Spleen (tissue), 13 donors: ENCODE measurements at places on chromosomes 2 and 18.

DNA sequence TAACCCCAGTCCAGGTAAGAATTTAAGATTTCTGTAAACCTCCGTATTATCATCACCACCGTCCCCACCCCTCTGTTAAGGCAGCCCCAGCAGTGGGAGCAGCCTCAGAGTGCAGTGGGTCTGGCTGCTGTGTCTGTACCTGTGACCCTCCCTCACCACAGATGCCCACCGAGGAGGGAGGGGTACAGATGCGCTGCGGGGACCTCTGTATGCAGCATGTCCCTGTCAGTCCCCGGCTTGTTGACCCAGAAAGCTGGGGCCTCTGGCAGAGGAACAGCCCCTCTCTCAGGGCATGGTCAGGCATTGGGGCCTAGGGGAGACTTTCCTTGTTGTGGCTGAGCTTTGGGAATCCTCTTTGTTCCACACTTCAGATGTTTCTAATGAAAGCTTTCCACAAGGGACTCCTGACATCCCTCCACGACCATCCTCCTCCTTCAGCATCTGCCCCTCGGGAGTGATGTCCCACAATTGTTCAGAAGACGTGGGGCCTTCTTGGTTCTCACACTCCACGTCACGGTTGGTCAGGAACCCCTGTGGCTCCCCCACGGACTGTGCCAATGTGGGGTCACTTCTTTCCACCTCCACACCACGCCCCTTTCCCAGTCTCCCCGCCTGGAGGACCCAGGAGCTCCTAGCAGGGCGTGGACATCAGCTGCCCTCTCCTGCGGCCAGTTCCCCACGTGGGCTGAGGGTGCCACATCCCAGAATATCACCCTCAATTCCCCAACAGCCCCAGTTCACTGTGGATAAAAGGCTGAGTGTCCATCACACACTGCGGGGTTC, 384.2 kb upstream of the MYT1L start:
- no peak for DNase-seq

DNA sequence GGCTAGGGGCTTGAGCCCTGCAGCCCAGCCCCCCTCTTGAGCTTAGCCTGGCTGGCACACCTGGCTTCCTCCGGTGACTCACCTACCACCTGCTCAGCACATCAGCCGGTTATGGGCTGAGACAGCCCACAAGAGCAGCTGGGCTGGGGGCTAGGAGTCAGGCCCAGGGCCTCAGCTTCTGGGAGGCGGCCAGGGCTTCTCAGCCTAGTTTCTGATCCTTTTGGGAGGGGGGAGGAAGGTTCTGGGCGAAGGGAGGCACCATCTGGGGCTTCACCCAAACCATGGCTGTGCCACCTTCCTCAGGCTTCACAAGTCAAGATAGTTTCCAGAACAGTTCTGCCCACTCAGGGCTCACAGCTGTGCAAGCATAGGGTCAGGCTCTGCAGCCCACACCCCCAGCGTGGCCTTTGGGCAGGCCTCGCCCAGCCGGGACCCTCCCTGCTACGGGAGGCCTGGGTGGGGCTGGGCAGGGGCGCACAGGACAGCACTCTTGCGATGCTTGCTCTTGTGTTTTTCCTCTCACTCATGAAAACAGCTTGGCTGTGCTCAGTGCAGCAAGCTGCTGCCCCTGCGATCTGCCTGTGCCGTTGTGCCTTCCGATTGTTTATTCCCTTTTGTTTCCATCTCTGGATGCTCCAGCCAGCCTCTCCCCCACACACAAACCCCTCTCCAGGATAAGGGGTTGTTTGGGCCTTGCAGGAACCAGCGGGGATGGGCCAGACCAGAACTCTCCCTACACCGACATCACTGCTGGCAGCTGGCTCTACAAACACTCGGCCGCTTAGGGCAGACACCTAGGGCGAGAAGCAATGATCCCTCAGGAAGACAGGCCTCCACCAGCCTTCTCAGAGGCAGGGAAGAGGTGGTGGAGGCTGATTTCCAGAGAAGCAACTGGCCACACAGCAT, 26.1 kb upstream of the SEMA4C start:
- no peak for DNase-seq

- no peak for DNase-seq
Observed at GRCh38 chr2:10897956-10898355, 13.8 kb upstream of the KCNF1 start.

GRCh38 chr2:210663631-210664089, 107.3 kb downstream of the CPS1 start:
- DNase-seq: no peak

DNA sequence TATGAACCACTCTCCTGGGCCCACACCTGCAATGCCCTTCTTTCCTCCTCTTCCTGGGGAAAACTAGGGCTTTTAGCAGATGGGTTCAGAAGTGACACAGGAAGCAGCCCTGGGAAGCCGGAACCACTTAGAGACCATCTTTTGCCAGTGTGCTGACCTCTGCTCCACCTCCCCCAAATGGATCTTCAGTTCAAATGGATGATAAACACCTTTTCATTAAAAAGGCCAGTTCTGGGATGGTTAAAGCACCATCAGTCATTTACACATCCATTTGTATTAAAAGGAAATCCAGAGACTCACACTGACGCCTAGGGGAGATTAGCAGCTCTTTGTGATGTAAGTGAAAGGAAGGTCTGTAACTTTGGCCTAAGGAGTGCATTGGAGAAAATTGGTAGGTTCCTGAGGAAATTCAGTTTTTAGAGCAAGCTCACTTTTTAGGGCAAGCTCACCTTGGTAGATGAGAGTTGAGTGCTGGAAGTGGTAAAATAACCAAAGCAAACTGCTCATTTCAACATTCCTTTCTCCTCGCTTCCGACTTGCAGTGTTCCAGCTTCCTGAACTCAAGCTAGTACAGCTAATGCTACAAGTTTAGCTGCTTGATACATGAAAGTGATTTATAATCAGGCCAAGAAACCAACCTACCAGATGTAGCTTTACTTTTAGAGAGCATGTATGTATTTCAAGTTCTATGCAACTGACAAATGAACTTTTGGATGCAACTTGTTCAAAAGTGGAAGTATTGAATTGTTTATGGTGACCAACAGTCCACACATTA, 47.7 kb downstream of the ACTR2 start:
- no peak for DNase-seq

- DNase-seq: peak; percentile 79
Observed at GRCh38 chr2:60992985-60993392, 24.5 kb upstream of the PEX13 start.

DNA sequence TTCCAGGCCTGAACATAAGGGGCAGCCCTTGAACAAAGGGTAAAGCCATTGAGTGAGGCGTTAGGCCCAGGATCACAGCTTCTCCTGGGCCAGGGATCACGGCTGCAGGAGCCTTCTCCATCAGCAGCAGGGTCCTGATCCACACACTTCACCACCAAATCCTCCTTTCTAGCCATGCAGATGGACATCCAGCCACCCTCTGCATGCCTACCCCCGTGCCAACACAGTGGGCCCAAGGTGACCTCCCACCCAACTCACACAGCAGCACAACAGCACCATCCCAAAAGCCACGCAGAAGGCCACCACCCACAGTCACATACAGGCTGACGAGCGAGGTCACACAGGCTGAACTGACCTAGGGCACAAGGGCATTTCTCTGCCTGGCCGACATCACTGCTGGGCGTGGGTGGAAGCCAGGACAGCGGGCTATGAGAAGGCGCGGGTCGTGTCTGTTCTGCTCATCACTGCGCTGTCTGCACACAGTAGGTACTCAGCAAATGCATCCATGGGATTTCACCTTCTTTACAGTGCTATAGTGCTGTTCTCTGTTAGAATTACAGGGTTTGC, 31.2 kb downstream of the TFCP2L1 start:
- DNase-seq: peak; percentile 55

DNA sequence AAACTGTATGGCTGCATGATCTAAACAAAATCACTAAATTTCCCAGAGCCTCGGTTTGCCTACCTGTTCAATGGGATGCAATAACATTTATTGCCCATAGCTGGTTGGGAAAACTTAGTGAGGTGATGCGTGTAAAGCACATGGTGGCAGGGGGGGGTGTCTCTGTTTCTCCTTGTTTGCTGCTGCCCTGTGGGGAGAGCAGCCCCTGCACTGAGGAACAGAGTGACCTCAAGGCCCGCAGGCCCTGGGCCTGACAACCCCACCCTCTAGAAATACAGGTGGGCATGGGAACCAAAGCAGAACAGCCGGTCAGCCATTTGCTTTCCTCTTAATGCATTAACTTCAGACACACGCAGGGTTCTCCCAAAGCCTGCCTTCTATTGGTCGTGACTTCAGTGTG, 55.1 kb upstream of the SLC66A3 start:
- DNase-seq: no peak

DNA sequence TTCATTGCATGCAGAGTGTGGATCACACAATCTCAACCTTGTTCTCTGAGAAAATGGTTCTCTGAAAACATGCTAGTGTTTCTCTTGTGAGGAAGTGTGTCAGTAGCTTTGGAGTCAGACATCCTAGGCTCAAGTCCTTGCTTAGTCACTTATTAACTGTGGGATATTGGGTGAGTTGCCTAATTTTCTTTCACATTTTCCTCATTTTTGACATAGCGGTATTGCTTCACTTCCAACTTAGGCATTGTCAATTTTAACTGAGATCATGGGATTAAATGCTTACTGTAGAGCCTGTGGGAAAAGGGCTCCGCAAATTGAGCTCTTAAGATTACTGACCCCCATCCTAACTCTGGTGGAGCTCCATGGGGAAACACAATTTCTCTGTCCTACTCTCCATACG, 622.2 kb downstream of the CNTNAP5 start:
- DNase-seq: no peak

DNA sequence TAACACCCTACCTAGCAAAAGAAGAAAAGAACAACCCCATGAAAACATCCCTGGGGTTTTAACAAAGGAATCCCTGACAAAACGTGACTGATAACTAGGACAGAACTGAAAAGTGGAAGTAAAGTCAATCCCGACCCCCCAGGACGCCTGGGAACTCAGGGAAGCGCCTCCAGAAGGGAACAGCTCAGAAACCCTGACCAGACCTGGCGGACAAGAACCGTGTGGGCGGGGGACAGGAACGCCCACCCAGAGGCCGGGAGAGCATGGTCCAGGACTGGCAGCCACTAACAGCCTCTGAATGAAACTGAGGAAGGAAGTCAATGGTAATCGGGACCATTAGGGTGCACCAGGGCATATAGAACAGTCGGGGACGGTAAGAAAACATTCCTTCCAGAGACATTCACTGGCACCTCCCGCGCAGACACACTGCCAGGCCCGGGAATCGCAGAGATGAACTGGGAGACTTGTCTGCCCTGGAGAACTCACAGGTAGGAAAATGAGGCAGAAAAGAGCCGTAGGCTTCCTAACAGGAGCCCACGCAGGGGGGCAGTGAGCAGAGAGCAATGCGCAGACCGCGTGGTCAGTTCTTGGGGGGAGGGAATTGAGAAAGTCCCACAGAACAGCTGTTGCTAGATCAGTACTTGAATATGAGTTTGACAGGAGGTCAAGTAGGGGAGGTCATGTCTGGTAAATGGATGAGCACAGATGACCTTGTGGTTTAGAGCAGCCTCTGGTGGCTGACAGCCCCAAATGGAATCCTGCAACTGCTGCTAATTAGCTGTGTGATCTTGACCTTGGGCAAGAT, 1.3 kb upstream of the TBC1D8 start:
- peak; percentile 82 for DNase-seq

DNA sequence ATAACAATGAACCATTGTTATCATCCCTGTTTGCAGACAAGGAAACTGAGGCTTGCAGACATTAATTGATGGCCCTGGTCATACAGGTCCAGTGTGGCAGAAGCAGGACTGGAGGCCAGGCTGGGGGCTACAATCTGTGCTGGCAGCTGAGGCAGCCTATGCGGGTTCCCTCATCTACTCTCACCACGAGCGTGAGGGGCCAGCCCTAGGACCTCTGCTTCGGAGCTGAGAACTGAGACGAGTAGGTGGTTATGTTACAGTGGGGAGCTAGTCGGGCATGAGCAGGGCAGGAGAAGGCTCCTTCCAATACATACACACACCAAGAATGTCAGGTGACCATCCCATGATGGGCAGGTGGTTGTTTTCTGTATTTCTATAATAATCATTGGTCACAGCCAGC, 82.2 kb upstream of the ASB18 start:
- no peak for DNase-seq

DNA sequence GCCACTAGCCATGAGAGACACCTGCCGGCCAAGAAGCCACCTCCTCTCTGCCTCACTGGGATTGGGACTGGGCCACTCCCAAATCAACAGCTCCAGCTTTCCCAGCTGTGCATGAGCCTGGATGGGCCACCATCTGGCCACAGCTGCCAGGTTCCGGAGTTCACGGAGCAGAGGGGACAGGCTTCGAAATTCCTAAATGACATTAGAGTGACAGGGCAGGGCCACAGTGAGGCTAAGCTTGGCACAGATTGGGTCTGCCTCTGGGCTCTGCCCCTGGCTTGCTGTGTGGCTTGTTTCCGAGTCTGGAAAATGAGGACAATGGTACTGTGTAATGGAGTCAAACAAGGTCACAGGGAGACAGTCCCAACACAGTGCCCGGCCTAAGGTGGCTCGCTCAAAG, 6.5 kb downstream of the DIPK1C start:
- DNase-seq: no peak

DNA sequence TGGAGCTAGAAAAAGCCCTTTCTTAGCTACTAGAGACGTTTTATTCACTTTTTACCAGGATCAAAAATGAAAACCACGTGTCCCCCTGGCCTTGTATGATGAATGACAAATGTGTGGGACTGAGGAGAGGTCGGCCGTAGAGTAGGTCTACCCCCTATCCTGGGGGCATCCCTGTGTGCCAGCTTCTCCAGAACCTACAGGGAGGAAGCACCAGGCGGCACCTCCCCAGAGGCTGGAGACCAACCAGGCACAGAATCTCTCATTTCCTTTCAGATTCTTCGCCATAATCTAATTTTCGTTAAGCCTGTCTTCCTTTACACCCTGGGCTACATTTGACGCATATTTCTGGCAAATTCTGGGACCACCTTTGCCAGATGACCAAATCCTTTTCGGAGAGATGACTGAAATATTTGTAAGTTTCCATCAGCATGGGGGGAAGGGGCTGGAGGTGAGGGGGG, 15.9 kb downstream of the TWIST2 start:
- no peak for DNase-seq

- DNase-seq: no peak
Observed at GRCh38 chr2:105809723-105810122, 65.0 kb downstream of the NCK2 start.
